Inflammatory macrophage treated with lipopolysaccharide for 1 hour (primary cell): ENCODE measurements at places on chromosomes 7 and 10.

GRCh38 chr7:96122746-96123145, 199.2 kb downstream of the SLC25A13 start:
- DNase-seq: no peak

- no peak for DNase-seq
Observed at GRCh38 chr10:9188022-9188810, 1133.7 kb downstream of the GATA3 start.

DNA sequence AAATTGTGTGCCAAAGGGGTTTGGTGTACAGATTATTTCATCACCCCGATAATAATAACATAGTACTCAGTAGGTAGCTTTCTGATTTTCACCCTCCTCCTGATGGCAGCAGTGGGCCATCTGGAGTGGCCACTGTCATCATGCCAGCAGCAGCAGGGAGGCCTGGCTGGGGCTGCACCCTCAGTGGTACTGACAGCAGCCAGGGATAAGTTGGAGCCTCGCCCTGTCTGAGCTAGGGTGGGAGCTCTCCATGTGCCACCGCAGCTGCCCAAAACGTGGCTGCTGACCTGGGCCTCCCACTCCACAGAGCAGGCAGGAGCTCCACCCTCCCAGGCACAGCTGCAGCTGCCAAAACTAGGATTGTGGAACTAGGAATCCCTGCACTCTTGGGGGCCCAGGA, 700.8 kb upstream of the KCND2 start:
- DNase-seq: no peak

DNA sequence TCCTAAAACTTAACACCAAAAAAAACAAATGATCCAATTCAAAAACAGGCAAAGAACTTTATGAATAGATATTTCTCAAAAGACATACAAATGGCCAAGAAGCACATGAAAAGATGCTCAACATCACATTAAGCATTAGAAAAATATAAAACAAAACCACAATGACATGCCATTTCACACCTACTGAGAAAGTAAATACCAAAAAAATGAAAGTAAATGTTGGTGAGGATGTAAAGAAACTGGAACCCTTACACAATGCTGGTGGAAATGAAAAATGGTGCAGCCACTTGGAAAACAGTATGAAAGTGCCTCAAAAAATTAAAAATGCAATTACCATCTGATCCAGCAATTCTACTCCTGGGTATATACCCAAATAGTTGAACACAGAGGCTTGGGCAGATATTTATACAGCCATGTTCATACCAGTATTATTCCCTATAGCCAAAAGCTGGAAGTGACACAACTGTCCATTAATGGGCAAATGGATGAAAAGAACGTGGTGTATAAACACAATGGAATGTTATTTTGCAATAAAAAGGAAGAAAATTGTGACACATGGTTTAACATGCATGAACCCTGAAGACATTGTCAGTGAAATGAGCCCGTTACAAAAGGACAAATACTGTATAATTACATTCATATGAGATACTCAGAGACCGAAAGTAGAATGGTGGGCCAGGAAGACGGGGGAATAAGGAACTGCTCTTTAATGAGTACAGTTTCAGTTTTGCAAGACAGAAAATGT, 89.0 kb downstream of the JMJD1C start:
- peak; percentile 58 for DNase-seq

DNA sequence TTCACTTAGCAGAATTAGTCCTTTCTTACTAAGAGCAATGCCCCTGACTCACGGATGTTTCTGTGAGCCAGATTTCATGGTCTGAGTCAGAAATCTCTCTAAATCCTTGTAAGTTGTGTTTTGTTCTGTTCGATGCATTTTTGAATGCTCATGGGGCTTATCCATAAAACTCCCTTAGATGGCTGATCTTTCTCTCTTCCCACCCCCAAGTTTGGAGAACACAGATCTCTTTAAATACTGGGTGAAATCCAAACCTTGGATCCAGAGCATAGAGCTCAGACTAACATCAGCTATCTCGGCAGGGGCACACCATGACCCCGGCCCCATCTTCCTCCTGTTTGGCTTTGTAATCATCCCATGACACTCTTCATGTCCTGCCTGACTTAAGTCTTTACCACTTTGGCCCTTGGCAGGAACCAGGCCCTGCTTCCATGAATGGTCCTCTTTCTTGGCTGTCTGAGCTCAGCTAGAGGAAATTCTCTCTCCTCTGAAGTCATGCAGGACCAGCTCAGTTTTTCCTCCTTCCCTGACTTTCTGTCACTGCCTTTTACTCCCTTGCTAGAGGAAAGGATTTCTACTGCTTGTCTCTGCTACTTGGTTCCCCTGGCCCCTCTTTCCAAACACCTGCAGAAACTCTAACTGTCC, 120.4 kb upstream of the RAB11FIP2 start:
- no peak for DNase-seq

DNA sequence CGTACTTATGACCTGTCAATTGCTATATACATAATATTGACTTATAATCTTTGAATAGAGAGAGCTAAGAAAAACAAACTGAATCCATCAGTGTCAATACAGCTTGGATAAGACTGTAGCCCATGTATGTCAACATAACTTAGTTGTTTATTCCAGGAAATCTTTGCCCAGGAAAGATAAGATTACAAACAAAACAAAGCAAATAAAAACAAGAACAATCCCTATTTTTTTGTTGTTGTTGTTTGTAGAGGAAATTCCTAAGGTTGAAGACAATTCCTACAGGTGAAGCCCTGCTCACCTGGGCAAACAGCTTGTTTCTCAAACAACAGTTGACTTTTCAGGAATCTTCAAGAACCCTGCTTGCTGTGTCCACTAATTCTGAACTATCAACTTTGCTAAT, 76.0 kb downstream of the HYCC1 start:
- DNase-seq: no peak

DNA sequence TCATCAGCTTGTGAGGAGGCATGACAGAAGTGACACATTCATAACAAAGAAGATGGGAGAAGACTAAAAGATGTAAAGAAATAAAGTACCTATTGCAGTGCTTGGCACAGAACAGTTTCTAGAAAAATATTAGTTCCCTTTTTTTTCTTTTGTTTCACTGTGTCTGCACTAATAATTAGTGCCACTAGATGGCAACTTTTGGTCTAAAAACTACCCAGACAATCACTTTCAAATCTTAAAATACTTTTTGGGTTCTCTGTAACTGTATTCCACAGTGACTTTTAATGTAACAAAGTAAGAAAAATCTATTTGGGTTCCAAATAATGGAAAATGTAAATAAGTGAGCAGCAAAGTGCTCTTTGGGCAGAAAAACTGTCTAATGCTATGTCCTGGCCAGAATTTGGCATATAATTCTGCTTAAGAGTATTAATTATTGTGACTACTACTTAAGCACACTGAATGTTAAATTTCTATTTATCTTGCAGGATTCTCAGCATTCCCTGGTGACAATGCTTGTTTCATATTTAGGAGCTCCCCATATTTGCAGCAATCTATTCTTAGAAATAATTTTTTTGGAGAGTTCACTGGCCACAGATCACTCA, 134.8 kb upstream of the KIF5B start:
- peak; percentile 41 for DNase-seq

DNA sequence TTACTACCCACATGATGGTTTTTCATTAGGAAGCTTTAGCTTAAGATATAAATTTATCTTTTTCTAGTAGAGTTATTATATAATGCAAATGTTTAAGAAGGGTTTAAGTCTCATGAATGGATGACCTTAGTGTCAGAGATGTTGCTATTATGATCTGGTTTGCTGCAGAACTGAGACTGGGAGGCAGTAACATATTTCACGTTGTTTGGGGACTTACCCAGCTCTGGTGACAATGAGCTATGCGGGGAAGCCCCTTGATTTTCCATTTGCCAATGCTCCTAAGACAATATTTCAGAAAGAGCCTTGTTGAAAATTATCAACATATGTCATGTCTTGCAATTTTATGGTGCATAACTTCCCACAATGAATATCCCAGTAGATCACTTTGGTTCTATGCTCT, 754.6 kb downstream of the REEP3 start:
- no peak for DNase-seq

GRCh38 chr7:74401137-74401859, 52.4 kb upstream of the GTF2IRD1 start:
- DNase-seq: peak; percentile 89

- DNase-seq: no peak
Observed at GRCh38 chr10:7170626-7171322, 240.1 kb downstream of the SFMBT2 start.

- DNase-seq: no peak
Observed at GRCh38 chr10:17445400-17445998, 8.9 kb downstream of the ST8SIA6 start.
